ENCODE measurements at places on chromosomes 13 and 19. TPM values are rescaled to one million over a fixed set of nuclear protein-coding genes. Genes with fewer than 3 reads are reported as not detected.

The ATXN8OS gene
- not detected for total RNA-seq

The PCDH20 gene
- total RNA-seq: 1.5 TPM

The TTC9B gene
- not detected for total RNA-seq

The FUT1 gene
- 2.1 TPM for total RNA-seq

The RNF113B gene
- total RNA-seq: not detected

The ZNF529 gene
- total RNA-seq: 13.5 TPM

The PRDX2 gene
- total RNA-seq: 548 TPM

The ZNF208 gene
- total RNA-seq: 12.4 TPM

The SPINT2 gene
- 349 TPM for total RNA-seq

The GPC5 gene
- 0.23 TPM for total RNA-seq

The SELENOV gene
- not detected for total RNA-seq

The PRR19 gene
- total RNA-seq: 8.4 TPM

The TYROBP gene
- 30.6 TPM for total RNA-seq

The SIGLEC14 gene
- total RNA-seq: 1.8 TPM

The S1PR2 gene
- 8.5 TPM for total RNA-seq

The PALM gene
- total RNA-seq: 40.9 TPM

The PAF1 gene
- total RNA-seq: 47.5 TPM

The LIM2 gene
- not detected for total RNA-seq

The IGLON5 gene
- 12.6 TPM for total RNA-seq

The BLVRB gene
- 101 TPM for total RNA-seq

The SOX1 gene
- not detected for total RNA-seq

The NRTN gene
- 9.7 TPM for total RNA-seq

The CYP4F11 gene
- total RNA-seq: 20.8 TPM

The CEP89 gene
- 20.6 TPM for total RNA-seq

The ZFP28 gene
- total RNA-seq: 3.7 TPM

The CEACAM7 gene
- total RNA-seq: not detected

The TNNT1 gene
- total RNA-seq: 8.5 TPM

The RNF17 gene
- not detected for total RNA-seq

The ZNF497 gene
- total RNA-seq: 6.6 TPM

The FPR2 gene
- not detected for total RNA-seq

The CGB5 gene
- total RNA-seq: not detected

The UNC13A gene
- total RNA-seq: 0.14 TPM

The FFAR2 gene
- not detected for total RNA-seq

The FUT6 gene
- total RNA-seq: 0.62 TPM

Measured in prostate gland (tissue), 2 donors.